ENCODE measurements at places on chromosomes 2 and 18. TPM values are rescaled to one million over a fixed set of nuclear protein-coding genes. Genes with fewer than 3 reads are reported as not detected.

The ATP8B1 gene
- polyA plus RNA-seq = 35.0 TPM

The FSHR gene
- not detected for polyA plus RNA-seq

The SIX3 gene
- polyA plus RNA-seq = not detected

The HOXD10 gene
- polyA plus RNA-seq = 220 TPM

The ABHD1 gene
- polyA plus RNA-seq = 1.4 TPM

Measured in left kidney (tissue), 8 donors.